ENCODE measurements at places on chromosomes 1 and 21.
A peak's percentile ranks its signal among the peaks of the same experiment; 100 is the strongest.

DNA sequence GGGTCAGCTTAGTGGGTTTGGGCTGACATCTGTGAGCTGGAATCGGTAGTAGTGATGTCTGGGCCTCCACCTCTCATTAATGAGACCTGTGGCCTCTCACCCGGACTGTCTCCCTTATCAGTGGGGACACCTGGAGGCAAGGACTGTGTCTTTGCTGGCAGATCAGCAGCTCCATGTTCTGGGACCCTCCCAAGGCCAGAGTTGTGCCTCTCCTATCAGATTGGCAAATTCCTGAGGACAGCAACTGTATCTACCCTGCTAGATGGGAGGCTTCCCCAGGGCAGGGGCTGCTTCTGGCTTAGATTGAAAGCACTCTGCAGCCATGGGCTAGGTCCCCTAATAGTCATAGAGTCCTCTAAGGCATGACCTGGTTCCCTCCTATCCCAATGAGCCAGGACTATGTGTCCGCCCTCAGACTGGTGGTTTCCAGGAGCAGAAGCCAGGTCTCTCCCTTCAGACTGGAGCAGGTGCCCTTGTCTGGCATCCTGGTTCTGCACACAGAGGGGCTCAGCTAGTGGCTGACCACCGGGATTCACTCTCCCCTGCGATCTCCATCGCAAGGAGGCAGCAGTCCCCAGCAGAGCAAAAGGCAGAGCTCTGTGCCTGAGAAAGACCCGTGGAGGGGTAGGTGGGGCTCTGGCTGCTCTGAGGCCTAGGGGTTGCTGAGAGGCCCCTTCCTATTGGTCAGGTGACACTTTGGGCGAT, 5.8 kb downstream of the DRAXIN start:
- peaks cover 26% of the 10 kb centered on the region for H3K27me3 ChIP-seq
- DNase-seq: no peak
- no peak overlapping the region for H3K4me3 ChIP-seq
- no peak overlapping the region for H3K27ac ChIP-seq

DNA sequence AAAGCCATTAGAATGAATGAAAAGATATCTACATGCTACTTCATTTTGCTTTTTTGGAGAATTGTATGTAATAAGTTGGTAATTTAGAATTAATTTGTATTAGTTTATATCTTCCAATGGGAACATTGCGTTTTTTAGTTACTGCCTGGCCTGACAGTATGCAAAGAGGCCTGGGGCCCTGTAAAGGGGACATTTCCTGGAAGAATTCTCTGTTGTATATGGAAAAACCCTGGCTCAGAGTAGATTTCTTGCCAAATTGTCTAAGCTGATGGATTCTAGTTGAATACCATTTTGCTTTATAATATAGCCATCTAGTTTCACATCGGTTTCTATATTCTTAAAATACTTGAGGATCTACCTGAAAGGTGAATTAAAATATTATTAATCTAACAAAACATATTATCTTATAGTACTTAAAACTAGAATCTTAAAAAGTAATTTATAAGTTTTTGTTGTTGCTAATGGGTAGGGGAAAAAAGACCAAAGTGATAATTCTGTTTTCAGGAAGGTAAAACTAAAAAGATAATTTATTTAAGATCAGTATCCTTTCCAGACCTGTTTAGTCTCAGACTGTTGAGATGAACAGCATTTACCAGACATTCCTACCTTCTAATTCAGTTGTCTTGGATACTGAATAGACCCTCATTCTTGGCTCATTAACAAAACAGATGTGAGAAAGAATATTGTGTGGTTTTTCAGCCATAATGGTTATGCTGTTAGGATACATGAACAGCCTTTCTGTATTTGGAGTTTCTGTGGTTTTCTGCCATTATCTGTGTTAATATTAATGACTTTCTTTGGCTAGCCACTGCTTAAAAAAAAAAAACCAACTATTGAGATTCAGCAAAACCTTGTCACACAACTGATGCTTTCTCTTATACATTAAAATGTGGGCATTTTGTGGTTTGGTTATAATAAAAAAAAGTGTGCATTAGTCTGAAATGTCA, 4.8 kb downstream of the AGO3 start:
- no peaks in the 10 kb centered on the region for H3K27me3 ChIP-seq
- H3K36me3 ChIP-seq: no peaks in the 10 kb centered on the region
- no peak overlapping the region for H3K27ac ChIP-seq

GRCh38 chr21:46049890-46050667, 47.8 kb upstream of the COL6A2 start:
- no peaks in the 10 kb centered on the region for H3K27me3 ChIP-seq
- peak overlapping the region; percentile 50 for H3K27ac ChIP-seq
- DNase-seq: no peak
- H3K4me1 ChIP-seq: peaks cover 37% of the 10 kb centered on the region
- no peak overlapping the region for H3K4me3 ChIP-seq

DNA sequence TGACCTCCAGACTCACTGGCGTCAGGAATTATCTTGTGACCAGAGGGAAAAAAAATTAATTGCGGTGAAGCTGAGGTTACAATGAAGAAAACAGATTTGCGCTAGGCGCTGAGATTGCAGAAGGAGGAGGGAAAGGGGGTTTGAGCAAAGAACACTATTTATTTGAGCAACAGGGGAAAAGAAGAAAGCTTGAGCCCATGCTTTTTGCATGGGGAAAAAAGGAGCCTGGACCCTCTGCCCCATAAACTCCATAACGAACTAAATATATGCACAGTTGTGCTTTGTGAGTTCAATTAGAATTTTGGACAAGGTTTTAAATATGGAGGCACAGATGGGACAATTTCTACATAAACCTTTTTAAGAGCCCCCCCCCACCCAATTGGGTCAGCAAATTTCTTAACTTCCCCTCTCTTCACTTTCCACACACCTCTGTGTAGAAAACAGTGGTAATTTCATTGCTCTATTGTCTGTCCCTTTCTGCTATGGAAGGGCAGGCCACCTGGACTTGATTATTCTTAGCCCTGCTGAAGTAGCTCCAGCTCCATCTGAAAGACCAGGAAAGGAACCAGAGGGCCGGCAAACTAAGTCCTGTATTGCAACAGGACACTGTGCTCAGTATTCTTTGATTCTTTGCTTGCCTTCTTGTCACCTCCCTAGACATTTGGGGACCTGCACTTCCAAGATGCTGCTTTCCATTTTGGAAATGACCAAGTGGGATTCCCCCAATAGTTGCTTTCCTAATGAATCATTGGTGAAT, 862 bp upstream of the ID3 start:
- peak overlapping the region; percentile 96 for H3K27ac ChIP-seq
- no peaks in the 10 kb centered on the region for H3K36me3 ChIP-seq
- no peaks in the 10 kb centered on the region for H3K27me3 ChIP-seq
- DNase-seq: no peak
- H3K4me3 ChIP-seq: peak overlapping the region; percentile 36
- peaks cover 58% of the 10 kb centered on the region for H3K4me1 ChIP-seq

DNA sequence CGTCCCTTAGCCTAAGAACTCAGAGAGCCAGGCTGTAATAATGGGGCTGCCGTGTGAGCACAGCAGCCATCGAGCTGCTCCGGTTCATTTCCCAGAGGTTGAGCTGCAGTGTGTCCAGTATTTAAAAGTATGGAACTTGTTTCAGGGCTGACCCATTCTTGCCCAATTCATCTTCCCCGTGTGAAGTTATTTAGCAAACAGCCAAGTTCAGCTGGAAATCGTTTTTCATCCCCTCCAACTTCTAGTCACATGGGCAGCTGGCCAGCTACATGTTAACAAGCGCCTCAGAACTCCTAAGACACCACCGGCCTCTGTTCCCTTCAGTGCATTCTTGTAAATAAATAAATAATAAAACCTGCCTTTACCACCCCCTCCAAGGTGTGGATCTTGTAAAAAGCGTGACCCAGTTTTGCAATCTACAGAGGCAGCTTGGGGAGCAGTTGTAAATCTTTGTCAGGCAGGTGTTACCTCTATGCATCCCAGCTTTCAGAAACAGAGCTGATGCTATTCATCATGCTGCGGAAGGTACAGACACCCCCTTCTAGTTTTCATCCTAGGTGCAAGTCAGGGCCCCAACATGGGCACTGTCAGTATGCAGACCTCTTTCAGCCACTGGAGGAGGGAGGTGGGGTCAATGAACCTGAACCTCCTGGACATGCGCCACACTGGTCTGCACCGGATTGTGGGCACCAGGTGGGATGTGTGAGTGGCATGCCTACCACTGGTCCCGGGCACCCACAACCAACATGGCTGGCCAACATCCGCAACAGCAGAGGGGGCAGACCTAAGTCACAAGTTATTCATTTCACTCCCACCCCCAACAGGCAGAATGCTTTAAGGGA, 18.7 kb upstream of the KNCN start:
- no peak overlapping the region for H3K4me3 ChIP-seq
- H3K27me3 ChIP-seq: no peaks in the 10 kb centered on the region
- H3K36me3 ChIP-seq: peaks cover 79% of the 10 kb centered on the region
- no peaks in the 10 kb centered on the region for H3K4me1 ChIP-seq
- H3K27ac ChIP-seq: no peak overlapping the region
- no peak for DNase-seq

- H3K36me3 ChIP-seq: no peaks in the 10 kb centered on the region
- DNase-seq: no peak
- peaks cover 4% of the 10 kb centered on the region for H3K4me1 ChIP-seq
- no peak overlapping the region for H3K4me3 ChIP-seq
Measured at GRCh38 chr1:36204347-36204909, 19.8 kb upstream of the THRAP3 start.

DNA sequence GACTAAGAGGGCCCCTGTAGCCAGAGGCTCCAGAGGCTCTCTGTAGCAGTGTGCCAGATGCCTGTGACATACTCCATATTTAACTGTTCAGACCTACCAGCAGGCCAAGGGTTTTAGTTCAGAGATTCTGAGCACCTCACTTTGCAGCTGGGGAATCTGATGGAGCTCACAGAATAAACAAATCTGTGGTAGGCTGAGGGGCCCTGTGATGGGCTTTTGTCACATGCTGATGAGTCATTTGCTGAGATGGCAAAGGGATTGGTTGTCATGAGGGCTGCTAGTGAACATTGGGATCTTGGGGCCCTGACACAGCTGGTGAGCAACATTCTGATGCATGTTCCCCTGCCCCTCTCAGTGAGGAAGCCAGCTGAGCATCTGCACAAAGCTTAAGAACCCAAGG, 482.2 kb downstream of the CAMTA1 start:
- H3K4me1 ChIP-seq: no peaks in the 10 kb centered on the region
- no peak for DNase-seq
- H3K27me3 ChIP-seq: no peaks in the 10 kb centered on the region
- no peak overlapping the region for H3K27ac ChIP-seq
- no peak overlapping the region for H3K4me3 ChIP-seq

- no peaks in the 10 kb centered on the region for H3K36me3 ChIP-seq
- no peaks in the 10 kb centered on the region for H3K27me3 ChIP-seq
- no peaks in the 10 kb centered on the region for H3K4me1 ChIP-seq
Measured at GRCh38 chr1:172674831-172675613, 16.1 kb downstream of the FASLG start.

- no peaks in the 10 kb centered on the region for H3K27me3 ChIP-seq
- no peak overlapping the region for H3K27ac ChIP-seq
- no peak for DNase-seq
- peaks cover 5% of the 10 kb centered on the region for H3K4me1 ChIP-seq
- no peak overlapping the region for H3K4me3 ChIP-seq
- H3K36me3 ChIP-seq: no peaks in the 10 kb centered on the region
Measured at GRCh38 chr1:88876573-88877365, 14.6 kb downstream of the GTF2B start.
